Glomerular endothelial cell (primary cell): ENCODE measurements at places on chromosomes 11 and 22.

DNA sequence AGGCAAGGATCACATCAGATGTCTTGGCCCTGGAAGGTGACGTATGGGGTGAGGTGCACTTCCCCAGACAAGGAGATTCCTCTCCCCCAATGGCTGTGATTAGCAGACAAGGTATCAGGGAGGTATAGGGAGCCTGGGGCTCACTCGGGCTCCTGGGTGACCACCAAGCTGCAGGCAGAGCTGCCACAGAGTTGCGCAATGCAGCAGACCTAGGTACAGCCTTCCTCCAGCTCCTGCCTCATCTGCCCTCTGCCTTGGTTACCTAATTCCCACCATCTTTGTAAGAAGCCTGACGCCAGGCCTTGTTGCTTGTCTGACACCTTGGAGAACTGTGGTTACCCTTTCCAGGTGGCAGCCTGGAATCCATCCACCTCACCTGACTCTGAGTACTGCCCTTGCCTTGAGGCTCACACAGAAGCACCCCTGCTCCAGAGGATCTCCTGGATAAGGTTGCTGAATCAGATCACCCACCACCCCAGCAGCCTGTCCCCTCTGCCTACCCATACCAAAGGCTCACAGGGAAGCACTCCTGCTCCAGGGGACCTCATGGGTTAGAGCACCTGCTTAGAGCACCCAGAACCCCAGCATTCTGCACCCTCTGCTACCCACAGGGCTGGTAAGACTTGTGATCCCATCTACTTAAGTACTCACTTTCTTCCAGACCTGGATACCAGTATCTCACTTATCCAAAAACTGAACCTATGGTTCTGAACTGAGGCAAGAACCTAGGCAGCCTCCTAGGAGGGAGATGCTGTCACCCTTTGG is 40.4 kb downstream of the GAB4 start:
- DNase-seq, result no peak

DNA sequence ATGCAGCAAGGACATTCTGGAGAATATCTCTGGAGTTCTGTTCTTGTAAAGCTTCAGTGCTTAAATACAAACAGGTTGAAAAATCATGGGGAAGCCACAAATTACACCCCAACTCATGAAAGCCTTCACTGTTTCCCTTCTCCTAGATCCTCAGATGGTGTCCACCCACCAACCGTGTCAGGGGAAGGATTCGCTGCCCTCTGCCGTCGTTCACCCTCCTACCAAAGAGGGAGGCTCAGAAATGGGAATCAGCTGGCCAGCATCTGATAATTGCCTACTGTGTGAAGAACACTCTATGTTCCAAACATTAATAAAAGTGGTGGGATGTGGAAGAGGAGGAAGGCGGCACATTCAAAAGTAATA is 7.4 kb upstream of the HEPACAM start:
- no peak for DNase-seq

- DNase-seq, result no peak
Measured at GRCh38 chr11:57251491-57252104, 14.5 kb upstream of the APLNR start.

GRCh38 chr11:22774716-22775115 is 54.9 kb downstream of the SVIP start:
- DNase-seq, result no peak

GRCh38 chr11:132718711-132719671 is 813.3 kb downstream of the OPCML start:
- no peak for DNase-seq

DNA sequence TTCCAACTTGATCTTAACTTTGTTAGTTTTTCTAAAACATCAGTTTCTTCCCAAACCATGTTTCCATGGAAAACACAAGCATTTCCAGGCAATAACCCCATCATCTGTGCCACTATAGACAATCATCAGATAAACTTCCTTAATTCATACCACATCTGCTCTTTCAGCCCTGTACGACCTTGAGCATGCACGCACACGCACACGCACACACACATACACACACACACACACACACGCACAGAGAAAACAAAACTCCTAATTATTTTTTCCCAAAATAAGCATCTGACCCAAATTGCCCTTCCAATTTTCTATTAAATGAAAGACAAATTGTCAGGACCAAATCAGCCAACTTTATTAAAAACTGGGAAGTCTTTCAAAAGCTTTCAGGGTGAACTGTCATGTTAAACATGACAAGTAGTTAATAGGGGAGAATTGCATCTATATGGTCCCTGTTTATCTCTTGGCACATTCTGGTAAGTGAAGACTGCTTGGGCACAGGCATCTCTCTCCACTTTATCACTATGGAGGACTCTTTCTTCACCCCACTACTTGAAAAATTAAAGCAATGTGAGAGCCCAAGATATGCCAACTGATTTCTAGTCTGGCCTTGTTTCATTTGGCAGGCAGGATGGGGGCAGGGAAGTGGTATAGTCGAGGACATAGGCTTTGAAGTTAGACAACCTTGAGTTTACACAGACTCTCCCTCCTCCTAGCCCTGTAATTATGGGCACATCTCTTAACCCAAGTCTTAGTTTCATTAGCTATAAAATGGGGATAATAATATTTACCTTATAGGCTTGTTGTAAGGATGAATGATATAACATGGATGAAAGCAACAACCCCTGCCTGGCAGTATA is 15.1 kb downstream of the ADM start:
- DNase-seq, result no peak

DNA sequence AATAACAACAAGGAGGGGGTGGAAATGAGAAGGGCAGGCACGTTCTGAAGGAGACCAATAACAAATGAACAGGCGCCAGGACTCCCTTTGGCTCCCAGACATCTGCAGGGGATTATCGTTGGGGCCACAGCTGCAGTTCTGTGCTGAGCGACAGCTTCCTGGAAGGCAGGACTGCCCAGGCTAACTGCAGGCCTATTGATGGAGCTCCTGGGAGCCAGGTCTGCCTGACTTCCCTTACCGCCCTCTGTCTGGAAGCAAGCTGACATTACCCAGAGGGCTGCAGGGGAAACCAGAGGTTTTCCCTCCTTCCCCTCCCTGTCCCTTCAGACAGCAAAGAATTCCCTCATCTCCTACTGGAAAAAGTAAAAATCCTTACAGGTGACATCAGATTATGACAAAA is 5.0 kb downstream of the DRD2 start:
- no peak for DNase-seq

DNA sequence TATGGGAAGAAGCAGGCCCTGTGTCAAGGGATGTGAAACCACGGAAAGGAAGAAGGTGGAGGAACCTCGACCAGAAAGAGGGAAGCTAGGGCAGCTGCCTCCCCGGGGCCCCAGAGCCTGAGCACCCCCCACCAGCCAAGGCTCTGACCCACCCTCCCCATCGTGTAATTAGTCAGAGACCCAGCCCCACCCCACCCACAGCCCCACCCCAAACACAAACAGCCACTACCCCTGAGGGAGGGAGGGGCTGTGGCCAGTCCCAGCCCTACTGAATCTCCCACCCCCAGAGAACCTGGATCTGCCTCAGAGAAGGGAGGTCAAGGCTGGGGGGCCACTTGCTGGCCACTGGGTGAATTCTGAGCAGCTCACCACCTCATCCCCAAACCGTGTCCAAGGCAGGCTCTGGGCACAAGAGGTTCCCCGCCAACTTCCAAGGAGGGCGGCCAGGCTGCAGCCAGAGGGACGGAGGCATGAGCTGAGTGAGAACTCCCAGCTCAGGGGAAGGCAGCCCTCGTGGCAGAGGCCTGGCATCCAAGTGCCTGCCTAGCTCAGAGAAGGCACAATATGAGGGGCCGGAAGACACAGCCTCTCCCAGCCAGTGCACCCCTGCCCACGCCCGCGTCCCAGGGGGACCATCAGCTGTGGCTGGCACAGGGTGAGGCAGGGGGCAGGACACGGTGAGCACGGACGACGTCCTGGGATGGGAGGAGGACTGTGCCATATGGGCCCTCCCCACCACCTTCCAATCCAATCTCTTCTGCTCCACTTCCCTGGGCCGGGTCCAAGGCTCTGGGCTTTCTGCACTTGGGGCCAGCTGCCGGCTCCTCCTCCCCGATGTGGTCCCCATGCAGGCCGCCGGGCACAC is 2.7 kb downstream of the PLXNB2 start:
- no peak for DNase-seq

GRCh38 chr22:33049119-33049729 is 9.0 kb downstream of the SYN3 start:
- peak; percentile 9 for DNase-seq

DNA sequence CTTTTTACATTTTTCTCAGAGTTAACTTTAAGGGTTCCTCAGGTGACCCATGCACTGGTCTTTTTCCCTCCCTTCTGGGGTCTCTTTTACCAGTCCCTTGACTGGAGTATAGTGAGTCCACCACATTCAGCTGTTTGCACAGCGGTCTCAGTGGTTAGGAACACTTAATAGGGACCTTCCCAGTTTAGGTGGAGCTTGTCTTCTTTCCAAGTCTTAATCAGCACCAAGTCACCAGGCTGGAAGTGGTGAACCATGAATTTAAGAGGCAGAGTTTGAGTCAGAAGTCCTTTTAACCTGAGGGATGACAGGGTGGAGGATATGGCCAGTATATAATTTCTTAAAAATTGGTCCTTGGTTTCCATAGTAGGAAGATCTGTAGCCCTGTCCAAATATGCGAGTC is 349.7 kb upstream of the MPPED2 start:
- DNase-seq, result no peak

DNA sequence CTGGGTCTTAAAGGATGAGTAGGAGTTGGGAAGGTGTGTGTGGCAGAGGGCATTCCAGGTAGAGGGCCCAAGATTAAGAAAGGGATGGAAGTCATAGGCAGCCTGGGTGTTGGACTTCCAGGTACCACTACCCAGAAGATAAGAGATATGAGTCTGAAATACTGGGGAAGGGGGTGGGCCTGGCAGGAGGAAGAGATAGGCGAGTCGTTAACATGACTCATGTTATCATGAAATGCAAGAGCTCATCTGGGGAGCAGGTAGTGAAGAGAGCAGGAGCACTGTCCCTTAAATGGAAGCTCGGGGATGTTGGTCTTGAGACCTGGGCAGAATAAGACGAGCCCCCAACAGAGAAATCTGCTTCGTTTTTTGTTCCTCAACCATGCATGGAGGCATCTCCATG is 10.2 kb downstream of the ZC3H7B start:
- no peak for DNase-seq

- no peak for DNase-seq
Measured at GRCh38 chr11:62472063-62472884, 53.4 kb downstream of the SCGB1A1 start.

DNA sequence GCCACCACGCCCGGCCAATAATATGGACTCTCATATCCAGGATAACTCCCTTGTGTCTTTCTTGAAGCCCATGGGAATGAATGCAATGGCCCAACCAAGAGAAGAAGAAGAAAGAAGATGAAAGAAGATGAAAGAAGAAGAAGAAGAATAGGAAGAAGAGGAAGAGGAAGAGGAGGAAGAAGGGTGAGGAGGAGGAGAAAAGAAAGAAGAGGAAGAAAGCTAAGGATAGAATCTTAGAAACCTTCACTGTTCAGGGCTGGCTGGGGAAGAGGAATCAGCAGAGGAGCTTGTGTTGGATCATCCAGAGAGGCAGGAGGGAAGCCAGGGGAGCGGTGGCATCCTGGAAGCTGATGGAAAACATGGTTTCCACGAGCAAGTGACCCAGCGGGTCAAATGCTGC is 28.9 kb downstream of the MCHR1 start:
- no peak for DNase-seq

- no peak for DNase-seq
Measured at GRCh38 chr11:125408311-125408711, 87.8 kb downstream of the FEZ1 start.

GRCh38 chr22:37746366-37747079 is 49.7 kb downstream of the TRIOBP start:
- DNase-seq, result no peak

GRCh38 chr11:133677387-133677786 is 145.1 kb upstream of the OPCML start:
- DNase-seq, result no peak

DNA sequence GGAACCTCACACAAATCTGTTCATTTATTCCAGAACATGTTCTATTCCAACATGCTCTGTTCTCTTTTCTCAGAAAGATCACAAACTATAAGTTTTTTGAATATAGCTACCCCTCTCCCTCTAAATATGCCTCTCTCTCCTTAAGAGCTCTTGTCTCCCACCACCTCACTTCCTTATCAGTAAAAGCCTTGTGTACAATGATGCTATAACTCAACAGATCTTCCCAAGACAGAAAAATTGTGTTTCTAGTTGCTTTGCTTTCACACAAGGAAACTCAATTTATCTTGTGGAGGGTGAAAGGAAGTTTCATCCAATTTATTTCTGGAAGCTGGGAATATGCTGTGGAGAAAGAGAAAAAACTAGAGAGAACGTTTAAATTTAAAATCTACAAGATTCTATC is 64.4 kb downstream of the FAM76B start:
- no peak for DNase-seq

DNA sequence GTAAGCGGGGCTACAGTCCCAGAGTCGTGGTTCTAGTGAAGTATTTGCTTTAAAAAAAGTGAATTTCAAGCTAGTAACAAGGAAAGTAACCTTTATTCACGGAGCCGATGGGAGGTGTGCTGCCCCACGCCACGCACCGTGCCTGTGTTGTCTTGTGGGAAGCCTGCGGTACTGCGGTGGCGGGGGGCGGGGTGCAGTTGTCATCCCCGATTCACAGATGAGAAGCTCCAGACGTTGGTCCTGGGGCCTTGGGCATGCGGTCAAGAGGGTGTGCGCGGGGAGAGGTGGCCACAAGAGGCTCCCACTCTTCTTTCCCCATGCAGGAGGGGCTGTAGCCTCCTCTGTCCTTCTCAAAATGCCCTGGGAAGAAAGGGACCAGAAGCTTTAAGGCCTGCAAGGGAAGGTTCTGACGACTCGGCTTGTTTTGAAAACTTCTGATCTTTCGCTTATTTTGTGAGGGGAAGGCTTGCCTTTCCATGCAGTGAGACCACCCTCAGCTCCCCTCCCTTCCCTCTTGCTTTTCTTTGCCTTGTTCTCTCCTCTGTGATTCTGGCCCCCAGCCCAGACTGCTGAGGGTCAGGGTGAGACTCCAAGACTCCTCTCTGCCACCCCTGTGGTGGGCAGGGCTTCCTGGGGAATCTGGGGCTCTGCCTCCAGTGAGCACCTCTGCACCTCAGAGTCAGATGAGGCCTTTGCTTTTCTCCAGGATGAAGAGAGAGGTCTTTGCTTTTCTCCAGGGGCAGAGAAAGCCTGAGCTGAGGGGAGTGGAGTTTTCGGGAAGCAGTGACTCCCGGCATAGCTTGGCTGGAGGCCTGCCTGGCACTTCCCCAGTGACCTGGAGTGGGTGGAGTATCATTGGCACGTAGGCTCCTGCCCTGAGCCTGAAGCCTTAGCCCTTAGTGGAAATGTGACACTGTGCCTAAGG is 6.2 kb downstream of the GLB1L3 start:
- DNase-seq, result no peak

DNA sequence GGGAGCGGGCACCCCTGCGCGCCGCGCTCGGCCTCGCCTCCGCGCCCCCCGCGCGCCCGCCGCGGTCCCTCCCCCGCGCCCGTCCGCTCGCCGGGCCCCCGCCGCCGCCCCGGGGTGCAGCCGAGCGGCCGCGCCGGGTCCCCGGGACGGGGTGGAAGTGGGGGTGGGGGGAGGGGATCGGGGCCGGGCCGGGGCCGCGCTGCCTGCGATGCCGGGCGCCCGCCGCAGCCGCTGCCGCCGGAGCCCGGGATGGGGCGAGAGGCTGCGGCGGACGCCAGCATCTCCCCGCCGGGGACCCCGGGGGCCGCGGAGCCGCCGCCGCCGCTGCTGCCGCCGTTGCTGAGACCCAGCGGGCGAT is 365 bp downstream of the MGAT3 start:
- no peak for DNase-seq

GRCh38 chr11:95508219-95508890 is 277.4 kb upstream of the SESN3 start:
- DNase-seq, result no peak

GRCh38 chr11:40230821-40231220 is 1228.6 kb downstream of the LRRC4C start:
- no peak for DNase-seq

GRCh38 chr22:45083659-45084305 is 74.0 kb upstream of the PHF21B start:
- DNase-seq, result no peak
